Frontal cortex (tissue), 4 donors: ENCODE measurements at places on chromosomes 7 and 10. TPM values are rescaled to one million over a fixed set of nuclear protein-coding genes. Genes with fewer than 3 reads are reported as not detected.

Gene FOXP2
- total RNA-seq: 20.0 TPM

DNA sequence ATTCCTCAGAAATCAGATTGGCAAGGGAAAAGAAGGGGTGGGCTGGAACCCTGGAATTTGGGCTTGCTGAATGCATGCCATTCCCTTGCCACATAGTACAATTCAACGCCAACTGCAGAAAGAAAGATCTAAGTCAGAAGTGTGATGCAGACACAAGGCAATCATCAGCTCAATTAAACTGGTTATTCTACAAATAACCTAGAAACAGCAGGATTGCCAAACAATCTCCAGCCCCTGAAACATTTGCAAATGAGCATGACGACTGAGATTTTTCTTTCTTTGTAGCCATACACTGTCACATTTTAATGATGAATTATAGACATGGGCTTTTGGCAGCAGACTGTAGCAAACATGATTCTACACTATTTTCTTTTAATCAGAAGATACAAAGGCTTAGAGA, 16.5 kb upstream of the CREB5 start:
- DNase-seq: no peak

GRCh38 chr7:83613232-83613631, 35.7 kb downstream of the SEMA3E start:
- DNase-seq: no peak

DNA sequence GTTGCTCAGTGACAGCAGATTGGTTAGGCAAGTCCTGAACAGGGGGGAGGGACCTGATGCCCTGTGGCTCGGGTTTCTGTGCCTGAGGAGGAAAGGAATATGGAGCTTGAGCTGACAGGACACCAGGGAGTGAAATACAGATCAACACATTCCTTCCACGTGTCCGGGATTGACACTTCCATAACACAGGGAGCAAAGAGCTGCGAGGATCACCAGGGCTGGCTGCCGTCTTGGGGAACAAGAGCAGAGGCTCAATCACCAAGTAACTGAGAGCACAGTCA, 36.7 kb upstream of the EFCAB10 start:
- no peak for DNase-seq

GRCh38 chr10:20207653-20208052, 391.4 kb downstream of the PLXDC2 start:
- DNase-seq: no peak

GRCh38 chr7:26691406-26691805, 173.0 kb downstream of the SKAP2 start:
- no peak for DNase-seq
